ENCODE measurements at places on chromosomes 1 and 21.

- no peak for DNase-seq
These were observed 39.2 kb upstream of the RAB4A start for GRCh38 chr1:229231754-229232119.

DNA sequence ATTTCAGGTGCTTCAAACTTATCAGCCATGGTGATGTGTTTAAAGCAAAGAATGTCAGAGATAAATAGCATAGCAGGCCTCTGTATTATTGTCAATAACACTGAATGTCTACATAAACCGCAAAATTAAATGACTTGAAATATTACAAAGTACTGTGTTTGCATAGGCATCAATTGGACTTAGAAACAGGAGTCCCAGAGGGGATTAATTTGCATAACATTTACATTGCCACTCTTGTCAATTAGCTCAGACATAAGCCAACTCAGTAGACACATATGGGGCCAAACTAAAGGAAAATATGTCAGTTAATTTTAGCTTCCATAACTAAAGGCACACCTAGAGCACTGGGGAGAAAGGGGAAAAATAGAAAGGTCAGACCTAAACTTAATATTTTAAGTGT lies 814.5 kb upstream of the NEGR1 start:
- DNase-seq: no peak

DNA sequence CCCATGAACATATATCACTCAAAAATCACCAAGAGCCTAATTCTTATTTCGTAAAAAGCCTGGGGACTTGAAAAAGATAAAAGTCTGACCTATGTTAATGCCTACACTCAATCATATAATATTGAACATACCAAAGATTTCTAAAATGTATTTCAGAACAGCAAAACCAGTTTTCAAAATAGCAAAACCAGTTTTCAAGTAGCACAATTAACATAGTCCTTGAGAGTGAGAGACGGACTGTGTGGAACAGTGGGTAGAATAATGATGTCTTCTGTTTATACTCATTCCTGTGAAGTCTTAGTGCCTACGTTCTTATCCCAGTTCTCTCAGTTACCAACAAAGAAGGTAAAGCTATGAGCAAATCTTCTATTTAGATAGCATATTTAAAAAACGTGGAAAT lies 22.3 kb upstream of the RGS2 start:
- DNase-seq: no peak

DNA sequence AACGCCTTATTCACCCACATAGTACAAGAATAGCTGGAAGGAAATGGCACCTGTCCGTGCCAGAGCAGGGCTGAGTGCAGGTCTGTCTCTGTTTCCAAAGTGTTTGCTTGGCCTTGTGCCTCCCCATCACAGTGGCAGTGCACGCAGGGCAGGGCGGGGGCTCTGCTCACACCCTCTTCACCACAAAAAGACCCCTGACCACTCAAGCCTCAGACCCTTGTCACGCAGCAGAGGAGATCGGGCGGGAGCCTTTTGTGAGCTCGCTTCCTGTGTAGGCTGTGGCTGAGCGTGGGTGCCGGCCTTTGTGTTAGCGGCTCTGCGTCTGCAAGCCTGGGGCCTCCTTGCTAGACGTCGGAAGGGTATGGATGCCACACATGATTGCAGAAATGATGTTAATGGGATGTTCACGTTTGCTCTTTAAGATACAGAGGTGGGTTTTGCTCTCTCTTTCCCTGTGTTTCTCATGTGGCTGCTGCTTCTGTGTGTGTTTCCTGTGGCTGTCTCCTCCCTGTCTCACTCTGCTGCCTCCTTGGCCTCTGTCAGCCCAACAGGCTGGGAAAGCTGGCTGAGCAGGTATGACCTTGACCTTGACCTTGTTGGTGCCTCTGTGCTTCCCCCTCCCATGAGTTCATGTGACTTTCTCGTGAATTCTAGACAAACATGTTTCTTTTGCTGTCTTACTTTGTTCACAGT lies 45.4 kb downstream of the S100B start:
- peak; percentile 70 for DNase-seq

GRCh38 chr1:172977296-172978017 lies 73.3 kb downstream of the TNFSF18 start:
- DNase-seq: no peak

- DNase-seq: no peak
These were observed 33.3 kb upstream of the IRF2BP2 start for GRCh38 chr1:234643111-234643849.

GRCh38 chr1:218828125-218828650 lies 345.5 kb upstream of the LYPLAL1 start:
- no peak for DNase-seq

DNA sequence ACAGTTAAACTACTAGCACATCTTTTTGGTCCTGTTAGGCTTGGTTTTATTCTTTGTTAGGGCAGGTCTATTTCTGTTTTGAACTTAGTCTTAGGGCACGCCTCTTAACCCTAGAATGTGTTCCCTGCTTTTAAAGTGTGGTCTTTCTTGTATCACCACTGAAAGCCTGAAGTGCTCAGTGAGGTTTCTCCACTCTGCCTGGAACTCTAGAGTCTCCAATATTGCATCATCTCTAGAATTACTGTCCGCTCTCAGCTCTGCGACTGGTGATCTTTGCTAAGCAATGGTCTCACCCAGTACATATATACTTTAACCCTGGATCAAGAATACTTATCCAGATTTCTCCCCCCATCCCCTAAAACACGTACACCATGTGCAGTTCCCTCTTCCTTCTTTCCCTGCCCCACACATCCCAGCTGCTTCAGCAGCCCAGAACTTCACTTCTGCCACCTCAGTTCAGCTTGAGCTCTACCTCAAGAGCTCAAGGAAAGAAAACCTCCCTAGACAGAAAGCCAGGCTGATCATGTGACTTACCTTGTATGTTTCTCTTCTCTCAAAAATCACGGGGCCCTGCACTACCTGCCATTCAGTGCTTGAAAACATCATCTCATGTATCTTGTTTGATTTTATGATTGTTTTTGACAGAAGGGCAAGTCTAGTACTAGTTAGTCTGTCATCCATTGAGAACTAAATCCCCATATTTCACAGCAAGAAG lies 59.9 kb downstream of the TENT5C start:
- no peak for DNase-seq

DNA sequence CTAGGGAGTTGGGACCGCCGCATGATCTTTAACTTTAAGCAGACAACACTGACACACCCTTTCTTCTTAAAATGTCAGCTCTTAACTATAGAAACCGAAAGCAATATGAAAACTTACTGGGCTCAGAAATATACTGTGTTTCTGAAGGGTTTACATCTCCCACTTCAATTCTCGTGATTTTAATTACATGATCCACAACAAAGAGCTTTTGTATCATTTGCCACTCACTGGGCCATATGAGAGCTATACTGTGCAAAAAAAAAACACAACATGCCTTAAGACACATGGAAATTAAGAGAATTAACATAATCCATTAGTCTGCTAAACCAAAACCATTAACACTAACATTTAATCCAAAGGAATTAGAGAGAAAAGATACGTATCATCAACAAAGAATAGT lies 35.0 kb upstream of the RAP1GAP start:
- no peak for DNase-seq

DNA sequence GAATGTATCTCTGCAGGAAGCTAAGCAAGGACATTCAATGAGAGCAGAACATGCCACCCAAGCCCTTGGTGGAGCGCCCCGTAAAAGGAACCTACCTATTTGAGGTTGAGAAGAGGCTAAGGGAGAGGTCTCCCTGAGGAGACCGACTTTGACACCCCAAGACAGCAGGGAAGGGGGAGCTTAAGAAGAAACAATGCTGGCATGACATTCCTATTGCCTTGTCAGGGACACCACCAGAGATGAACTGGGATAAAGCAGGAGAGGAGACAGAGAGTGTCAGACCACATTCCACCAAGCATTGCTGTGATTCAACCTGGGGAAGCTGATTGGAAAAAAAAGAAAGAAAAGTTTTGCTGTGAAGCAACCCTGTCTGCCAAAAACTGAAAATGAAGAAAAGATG lies 13.3 kb upstream of the S100A2 start:
- no peak for DNase-seq

- DNase-seq: no peak
These were observed 288.9 kb downstream of the TM2D1 start for GRCh38 chr1:61436016-61436415.

GRCh38 chr1:2046174-2046917 lies 3.9 kb upstream of the PRKCZ start:
- DNase-seq: peak; percentile 41

DNA sequence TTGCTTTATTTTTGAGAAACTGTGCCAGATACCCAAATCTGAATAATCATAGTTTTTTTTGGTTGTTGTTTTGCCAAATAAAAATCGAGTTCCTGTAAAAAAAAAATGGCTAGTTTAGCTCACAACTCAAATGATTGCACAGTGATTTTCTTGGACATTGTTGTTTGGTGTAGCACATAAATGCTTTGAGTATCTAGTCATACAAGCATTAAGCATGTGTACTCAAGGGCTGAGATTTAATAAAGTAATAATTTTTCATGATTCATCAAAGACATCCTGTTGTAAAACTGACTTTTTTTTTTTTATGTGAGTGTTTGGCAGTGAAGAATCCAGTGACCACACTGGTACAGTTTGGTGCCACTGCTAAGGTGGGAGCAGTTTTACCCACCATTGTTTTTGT lies 18.8 kb downstream of the ITSN1 start:
- DNase-seq: no peak

GRCh38 chr1:11143907-11144306 lies 44.2 kb upstream of the EXOSC10 start:
- DNase-seq: no peak

DNA sequence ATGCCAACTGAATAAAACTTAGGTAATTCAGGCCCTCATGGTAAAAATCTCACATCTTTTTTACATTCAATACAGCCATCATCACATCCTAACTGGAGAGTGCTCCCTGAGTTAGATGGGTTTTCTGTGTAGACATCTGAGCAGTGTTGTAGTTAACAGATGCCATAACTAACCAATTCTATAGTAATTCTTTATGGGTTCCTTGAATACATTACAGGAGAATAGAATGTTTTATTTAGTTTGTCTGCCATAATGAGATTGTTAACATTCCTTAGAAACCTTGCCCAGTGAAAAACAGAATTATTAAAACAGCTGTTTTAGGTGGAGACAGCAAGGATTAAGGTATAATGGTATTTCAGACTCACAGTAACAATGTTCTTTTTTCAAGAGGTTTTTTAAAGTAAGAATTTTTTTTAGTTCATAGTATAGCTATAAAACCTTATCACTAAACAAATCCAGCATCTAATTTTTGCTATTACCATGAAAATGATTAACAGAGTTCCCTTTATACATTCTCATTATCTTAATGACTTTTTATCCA lies 95.3 kb downstream of the ATP5PO start:
- no peak for DNase-seq

DNA sequence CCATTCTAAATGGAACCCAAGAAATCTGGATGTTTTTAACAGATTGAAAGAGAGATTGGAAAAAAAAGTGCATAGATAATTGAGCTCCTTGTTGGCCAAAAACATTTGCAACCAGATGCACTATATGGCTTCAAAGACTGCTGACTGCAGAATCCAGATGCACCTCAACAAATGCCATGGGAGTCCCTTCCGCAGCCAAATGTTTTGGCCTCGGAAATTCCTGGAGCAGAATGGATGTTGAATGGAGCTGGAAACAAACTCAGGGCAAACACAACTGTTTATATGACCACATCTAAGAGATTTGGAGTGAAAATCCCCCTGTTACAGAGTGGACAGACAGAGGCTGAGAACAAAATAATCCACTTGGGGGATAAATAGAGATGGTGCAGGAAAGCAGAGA lies 285.0 kb upstream of the NFIA start:
- DNase-seq: no peak

Data from activated naive CD4-positive, alpha-beta T cell treated with anti-CD3 and anti-CD28 coated beads, Interleukin-2, amount 50 U/mL, for 16 hours (primary cell).